Retinal pigment epithelial cell (primary cell): ENCODE measurements at places on chromosomes 4 and X.
A peak's percentile ranks its signal among the peaks of the same experiment; 100 is the strongest.

DNA sequence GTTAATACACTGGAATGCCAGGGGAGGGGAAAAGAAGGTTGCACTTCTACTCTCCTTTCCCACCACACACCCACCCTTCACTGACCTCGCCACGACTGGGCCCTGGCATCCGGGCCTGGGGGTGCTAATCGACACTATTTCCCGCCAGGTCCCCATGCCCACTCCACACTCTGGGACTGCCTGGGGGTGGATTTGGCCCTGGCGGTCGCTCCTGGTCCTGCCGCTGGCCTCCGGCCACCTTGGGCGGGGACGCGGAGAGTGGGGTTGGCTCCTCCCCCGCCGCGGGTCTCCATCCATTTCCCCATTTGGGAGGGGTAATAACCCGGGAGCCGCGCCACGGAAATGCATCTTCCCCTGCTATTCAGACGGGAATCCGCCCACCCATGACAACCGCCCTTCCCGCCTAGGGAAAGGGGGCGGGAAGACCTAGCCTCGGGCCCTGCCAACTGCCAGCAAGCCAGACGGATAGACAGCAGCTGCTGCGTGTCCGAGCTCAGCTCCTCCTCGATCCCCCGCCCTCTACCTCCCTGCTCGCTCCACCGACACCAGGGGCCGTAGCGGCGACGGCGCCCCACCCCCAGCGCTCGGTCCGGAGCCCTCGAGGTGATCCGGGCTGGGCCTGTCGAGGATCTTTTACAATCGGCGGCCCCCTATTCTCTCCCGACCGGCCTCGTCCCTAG, 78.1 kb downstream of the RLIM start:
- no peak for DNase-seq

GRCh38 chr4:112706840-112707207, 69.9 kb downstream of the LARP7 start:
- no peak for DNase-seq

DNA sequence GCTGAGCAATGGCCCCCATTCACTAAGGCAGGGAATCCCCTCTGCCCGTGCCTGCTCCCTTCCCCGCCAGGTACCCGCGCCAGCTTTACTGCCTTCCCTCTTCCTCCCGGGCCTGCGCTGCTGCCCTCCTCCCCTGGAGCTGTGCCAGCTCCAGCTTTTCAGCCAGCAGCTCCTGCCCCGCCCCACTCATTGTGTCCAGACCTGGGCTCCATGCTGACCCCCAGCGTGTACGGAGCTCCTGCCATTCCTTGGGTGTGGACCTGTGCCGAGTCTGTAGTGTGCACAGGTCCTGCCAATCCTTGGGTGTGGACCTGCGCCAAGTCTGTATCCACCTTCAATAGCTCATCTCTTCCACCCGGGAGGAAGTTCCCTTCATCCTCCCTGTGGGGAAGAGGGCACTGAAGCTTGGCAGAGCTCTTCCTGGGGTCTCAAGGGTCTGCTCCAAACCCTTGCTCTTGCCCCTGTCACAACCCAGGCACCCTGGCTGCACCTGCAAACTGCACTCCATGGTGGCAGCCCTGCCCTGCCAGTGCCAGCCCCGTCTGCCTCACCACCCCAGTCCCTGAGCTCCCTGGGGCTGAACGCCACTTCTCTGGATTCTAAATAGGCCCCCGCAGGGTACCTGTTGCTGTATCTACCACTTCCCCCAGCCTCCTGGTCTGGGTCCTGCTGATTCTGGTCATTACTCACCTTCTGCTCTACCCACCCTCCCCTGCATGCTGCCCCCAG, 63.9 kb downstream of the TRMT44 start:
- DNase-seq = peak; percentile 14

DNA sequence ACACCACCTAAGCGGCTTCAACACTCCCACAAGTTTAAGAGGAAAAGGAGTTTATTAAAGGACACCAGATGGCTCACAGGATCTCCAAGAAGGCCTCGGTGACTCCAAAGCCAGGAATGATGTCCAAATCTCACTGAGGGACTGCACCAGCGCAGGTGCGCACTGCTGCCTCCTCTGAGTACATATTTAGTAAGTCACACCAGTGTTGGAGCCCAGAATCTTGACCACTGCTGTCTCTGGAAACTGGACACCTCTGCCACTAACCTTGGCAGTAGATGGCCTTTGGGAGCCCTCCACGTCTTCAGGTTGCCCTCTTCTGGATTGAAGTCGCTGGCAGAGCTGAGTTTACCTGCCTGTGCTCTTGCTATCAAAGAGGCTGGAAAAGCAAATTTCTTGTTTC, 10.1 kb upstream of the RS1 start:
- DNase-seq = no peak

DNA sequence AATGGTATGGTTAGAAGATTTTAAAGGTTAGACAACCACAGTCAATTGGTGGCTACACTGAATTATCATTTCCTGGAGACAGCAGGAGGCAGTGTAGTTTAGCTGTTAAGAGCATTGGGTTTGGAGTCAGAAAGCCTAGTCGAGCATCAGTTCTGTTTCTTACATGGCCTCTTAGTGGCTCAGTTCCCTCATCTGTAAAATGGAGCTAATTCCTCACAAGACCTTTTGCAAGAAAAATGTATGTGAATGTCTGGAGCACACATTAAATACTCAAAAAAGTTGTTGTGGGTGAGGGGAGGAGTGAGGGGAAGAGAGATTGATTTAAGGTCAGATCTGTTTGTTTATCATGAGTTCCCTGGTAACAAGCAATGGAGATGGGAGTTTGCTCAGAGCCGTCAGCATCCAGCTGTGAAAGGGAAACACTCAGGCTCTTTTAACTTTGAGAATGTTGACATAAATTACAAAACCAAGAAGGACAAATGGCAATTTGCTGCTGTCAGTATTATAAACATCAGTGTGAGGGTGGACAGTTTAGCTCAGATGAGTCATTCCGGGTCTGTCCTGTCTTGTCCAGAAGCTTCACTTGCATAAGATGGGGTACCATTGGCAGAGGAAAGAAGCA, 98.2 kb upstream of the PGRMC2 start:
- DNase-seq = no peak

DNA sequence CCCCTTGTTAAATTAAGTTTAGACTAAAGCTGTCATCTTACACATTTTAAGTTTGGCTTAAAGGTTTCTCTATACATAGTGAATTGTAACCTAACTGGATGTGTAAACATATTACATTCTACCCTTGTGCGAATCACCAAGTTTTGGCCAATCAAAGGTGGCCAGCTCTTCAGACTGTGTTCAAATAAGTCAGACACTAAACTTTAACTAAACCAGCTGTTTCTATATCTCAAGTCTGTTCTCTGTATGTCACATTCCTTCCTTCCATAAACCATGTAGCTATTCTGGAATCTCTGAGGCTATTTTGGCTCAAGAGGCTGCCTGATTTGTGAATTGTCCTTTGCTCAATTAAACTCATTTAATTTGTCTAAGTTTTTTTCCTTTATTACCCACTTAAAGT, 6.7 kb downstream of the SULT1B1 start:
- no peak for DNase-seq

GRCh38 chrX:118211891-118212816, 95.5 kb upstream of the KLHL13 start:
- DNase-seq = no peak

GRCh38 chr4:37400241-37400881, 155.8 kb downstream of the NWD2 start:
- DNase-seq = no peak

DNA sequence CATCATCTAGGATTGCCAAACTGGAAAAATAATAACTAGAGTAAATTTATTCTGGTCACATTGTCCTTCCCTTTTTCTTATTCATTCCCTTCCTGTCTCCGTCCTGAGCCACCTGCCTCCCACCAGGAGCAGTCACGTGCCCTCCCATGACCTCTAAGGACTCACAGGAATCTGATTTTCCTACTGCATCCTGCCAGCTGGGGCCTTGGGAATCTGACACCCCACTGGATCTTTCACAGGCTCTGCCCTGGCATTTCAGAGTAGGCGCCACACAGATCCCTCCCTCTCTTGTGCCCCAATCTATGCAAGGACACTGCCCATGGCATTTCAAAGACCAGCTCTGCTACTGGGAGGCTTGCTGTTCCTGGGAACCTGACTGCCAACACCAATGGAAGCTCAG, 520.5 kb downstream of the PPARGC1A start:
- DNase-seq = no peak

GRCh38 chr4:109803924-109804571, 2.2 kb upstream of the CFI start:
- peak; percentile 60 for DNase-seq

GRCh38 chr4:16293210-16293838, 67.1 kb upstream of the TAPT1 start:
- no peak for DNase-seq

- no peak for DNase-seq
These were observed 324.2 kb downstream of the MAPK10 start for GRCh38 chr4:86035688-86036087.

DNA sequence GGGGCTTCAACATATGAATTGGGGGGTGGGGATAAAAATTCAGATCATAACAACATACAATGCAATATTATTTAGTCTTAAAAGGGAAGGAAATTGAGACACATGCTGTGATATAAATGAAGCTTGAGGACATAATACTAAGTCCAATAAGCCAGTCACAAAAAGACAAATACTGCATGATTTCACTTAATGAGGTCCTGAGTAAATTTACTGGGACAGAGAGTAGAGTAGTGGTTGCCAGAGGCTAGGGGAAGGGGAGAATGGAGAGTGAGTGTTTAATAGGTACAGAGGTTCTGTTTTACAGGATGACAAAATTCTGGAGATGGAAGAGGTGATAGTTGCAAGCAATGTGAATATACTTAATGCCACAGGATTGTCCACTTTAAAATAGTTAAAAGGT, 89.2 kb upstream of the RAPGEF2 start:
- DNase-seq = no peak

DNA sequence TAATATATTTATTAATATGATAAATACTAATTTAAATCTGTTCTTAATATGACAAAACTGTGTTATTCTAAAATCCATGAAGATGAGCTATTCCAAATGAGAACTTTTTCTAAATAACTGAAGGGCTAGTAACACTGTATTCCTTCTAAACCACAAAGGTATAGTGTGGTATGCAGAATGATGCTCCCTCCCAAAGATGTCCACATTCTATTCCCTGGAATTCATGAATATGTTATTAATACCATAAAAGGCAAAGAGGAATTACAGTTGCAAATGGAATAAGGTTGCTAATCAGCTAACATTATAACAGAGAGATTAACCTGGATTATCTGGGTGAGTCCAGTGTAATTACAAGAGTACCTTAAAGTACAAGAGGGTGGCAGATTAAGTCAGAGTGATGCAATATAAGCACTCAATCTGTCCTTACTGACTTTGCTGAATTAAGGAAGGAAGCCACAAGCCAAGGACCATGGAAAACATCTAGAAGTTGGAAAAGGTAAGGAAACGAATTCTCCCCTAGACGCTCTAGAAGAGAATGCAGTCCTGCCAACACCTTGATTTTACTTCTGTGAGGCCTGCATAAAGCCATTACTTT, 20.7 kb upstream of the MAB21L2 start:
- no peak for DNase-seq

- DNase-seq = no peak
These were observed 897.9 kb upstream of the FTHL17 start for GRCh38 chrX:31969714-31970113.

GRCh38 chrX:103913356-103914020, 48.9 kb upstream of the TMSB15B start:
- peak; percentile 21 for DNase-seq

DNA sequence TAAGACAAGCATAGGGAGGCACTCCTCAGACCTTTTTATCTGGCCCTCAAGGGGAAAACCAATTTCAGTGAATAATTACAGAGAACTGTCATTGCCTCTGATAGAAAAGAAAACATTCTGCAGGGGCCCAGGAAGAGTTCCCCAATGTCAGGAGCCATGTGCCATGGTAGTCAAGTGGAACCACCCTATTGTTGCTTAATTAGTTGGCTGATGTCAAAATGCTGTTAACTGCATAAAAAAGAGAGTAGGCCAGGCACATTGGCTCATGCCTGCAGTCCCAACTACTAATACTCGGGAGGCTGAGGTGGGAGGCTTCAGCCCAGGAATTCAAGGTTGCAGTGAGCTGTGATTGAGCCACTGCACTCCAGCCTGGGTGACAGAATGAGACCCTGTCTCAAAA, 28.6 kb upstream of the OGT start:
- DNase-seq = no peak

- no peak for DNase-seq
These were observed 297.5 kb upstream of the PABPC4L start for GRCh38 chr4:134499074-134499473.

DNA sequence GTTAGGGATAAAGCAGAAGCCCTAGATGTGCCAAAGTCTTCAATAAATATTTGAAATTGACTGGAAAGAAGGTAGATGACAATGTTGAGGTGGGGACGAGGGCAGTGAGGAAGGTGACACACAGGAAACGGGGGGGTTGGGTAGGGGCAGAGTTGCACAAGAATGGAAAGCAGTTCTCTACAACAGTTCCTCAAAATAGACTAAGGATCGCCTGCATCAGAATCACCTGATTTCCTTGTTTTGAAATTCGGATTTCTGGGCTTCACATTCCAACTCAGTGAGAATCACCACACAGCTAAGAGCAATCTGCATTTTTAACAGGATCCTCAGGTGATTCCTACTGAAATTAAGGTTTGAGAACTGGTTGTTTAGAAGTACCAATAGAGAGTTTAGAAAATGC, 70.6 kb downstream of the ARFIP1 start:
- DNase-seq = peak; percentile 56

GRCh38 chr4:1718095-1718850, 2.9 kb downstream of the TMEM129 start:
- DNase-seq = no peak

DNA sequence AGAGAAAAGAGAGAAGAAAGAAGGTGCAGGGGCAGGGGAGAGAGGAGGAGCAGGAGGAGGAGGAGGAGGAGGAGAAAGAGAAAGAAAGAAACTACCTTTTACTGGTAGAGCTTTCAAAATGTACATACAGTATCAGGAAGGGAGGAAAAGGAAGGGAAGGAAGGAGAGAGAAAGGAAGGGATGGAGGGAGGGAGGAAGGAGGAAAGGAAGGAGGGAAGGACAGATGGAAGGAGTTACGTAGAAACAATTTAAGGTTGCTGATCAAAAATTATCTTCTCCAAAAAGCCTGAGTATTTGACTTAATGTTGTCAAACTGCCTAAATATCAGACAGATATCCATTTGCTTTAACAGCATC, 13.4 kb downstream of the TBC1D9 start:
- no peak for DNase-seq

- no peak for DNase-seq
These were observed 13.4 kb downstream of the SRD5A3 start for GRCh38 chr4:55359397-55359916.

GRCh38 chr4:21819086-21819485, 129.5 kb downstream of the KCNIP4 start:
- DNase-seq = no peak
